Stimulated activated CD4-positive, alpha-beta T cell treated with anti-CD3 and anti-CD28 coated beads, Interleukin-15, amount 100 ng/mL, for 1 hour (primary cell): ENCODE measurements at places on chromosomes 11 and 22.

GRCh38 chr11:98423933-98424332 lies 596.8 kb upstream of the CNTN5 start:
- no peak for DNase-seq

DNA sequence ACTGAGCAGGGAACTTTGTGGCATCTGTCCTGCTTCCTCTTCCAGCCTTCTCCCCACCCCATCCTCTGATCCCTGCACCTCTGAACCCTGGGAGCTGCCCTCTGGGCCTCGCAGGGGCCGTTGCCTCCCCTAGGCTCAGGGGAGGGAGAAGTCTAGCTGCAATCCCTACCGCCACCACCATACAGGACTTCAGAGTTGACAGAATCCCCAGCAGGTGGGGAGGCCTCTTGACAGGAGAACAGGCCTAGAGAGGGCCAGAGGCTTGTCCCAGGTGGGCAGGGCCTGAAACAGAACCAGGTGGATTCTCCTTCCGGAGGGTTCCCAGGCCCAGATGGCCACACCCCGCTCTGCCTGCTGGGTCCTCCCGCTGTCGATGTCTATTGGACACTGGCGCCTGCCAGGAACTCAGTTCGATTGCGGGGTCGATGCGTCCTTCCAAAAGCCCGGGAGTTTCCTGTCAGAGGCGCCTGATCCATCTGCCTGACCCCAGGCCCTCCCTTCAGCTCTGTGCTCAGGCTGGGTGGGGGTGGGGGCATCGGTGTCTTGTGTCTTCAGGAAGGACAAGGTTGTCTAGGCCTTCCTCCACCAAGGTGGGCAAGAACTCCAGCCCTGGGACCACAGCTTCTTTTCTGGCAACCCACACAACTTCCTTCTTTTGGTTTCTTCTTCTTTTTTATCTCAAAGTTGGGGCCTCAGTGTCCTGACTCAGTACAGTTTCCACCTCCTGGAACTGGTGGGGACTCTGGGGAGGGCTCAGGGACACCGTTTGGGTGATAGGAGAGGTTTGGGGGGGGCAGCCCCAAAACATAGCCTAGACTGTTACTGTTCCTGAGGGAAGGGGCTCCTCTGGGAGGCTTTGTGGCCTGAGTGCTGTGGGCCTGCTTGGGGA lies 6.4 kb downstream of the STARD10 start:
- no peak for DNase-seq

DNA sequence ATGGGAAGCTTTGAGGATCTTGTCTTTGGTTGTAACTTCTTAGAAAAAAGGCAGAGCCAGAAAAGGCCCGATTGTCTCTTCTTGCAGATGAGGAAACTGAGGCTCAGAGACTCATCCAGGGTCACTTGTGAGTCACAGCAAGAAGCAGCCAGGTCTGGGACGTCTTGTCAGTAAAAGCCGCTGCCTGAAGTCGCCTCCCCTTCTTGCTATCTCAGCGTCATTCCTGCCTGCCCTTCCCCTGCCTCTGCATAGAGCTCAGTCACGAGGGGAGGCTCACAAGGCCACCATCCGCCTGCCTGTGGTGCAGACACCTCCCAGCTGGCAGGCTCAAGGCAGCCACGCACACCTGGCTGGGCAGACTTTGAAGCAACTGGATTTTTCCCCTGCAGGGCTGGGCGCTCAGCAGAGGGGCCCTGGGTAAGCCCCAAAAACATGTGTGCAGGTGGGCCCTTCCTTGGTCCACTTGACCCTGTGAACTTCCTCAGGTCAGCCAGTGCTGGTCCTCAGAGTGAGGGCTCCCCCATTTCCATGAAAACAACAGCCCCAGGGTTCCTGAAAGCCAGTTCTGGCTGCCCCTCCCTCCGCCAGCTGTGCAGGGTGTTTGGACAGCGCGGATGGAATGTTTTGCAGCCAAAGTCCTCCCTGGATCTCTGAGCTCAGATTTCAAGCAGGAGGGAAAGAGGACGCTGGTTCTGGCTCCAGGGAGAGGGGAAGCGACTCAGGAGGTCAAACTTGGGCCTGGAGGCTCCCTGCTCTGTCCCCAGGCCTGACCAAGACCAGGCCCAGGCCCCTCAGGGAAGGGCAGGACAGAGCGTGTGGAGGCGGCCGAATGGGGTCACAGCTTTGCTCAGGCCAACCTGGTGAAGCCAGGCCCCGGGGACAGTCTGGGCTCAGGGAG lies 6.0 kb upstream of the RAB3IL1 start:
- no peak for DNase-seq

DNA sequence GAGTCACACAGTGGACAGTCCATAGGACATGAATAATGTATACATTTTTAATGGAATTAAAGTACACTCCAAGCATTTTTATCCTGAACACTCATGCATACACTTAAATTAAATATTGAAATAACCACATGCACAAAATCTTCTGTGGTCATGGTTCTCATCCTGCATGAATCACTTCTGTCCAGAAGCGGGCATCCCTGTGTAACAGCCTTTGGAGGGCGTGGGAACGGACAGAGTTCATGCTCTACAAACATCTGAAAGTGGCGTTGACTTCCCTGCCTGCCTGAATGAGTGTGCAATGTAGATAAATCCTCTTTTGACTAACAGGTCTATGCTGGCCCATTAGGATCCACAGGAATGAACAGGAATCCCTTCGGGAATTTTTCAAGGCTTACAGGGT lies 780.2 kb downstream of the BRD1 start:
- DNase-seq: no peak

DNA sequence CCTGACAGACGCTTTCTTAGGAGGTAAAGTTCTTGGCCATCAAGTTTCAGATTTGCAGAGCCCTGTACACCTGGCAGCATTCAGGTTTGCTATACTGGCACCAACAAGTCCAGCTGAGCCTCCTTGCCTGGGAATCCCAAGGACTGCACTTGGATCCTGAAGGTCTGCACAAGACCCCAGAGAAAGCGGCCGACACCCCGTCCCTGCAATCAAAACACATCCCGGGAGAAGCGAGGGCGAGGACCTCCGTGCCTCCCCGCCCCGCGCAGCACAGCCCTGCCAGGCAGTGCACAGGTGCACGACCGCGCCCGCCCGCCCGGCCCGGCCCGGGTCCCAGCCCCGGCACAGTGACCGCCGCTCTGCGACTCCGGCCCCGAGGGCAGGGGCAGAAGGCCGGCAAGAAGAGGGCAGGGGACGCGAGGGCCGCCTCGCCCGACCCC lies 559 bp downstream of the MRTFA start:
- no peak for DNase-seq

GRCh38 chr22:19714312-19715187 lies at the start of gene SEPTIN5:
TSS of gene SEPTIN5 (plus strand) at chr22:19714503. CDS start at chr22:19714589, 86 bp downstream.
- DNase-seq: no peak

GRCh38 chr11:44566952-44567875 lies 1.8 kb downstream of the CD82 start:
- no peak for DNase-seq

GRCh38 chr22:36610056-36610455 lies 81.1 kb upstream of the EIF3D start:
- no peak for DNase-seq

DNA sequence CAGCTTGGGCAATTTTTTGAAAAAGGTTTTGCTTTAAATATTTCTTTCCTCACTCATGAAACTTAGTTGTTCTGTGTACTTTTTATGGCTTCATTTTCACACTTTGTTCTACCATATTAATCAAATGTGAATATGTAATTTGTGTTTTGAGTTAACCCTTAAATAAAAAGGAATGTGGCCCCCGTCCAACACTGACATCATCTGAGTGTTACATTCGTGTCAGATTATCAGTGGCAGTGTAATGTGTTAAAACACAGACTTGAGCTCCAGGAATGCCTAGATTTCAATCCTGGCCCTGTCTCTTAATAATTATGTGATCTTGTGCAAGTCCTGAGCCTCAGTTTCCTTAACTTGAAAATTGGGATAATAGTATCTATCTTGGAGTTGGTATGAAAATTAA lies 5.6 kb downstream of the RTN3 start:
- DNase-seq: no peak

DNA sequence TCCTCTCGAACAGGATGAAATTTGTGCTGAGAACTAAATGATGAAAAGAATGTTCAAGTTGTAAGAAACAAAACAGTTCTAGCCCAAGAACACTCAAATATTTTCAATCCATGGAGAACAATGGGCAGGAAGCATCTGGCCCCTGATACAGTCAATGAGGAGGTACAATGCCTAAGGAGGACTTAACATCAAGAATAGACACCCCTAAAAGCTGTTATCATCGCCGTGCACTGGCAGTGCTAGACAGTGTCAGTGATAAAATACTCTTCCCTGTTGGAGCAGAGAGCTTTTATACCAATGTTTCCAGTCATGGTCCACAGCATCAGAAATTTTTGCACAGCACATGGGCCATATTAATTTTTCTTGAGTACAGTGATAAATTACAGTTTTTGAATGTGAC lies 20.2 kb upstream of the VSTM5 start:
- DNase-seq: no peak

GRCh38 chr11:46913484-46913883 lies 4.9 kb downstream of the LRP4 start:
- no peak for DNase-seq

GRCh38 chr22:41360126-41360525 lies 21.6 kb upstream of the TEF start:
- no peak for DNase-seq

DNA sequence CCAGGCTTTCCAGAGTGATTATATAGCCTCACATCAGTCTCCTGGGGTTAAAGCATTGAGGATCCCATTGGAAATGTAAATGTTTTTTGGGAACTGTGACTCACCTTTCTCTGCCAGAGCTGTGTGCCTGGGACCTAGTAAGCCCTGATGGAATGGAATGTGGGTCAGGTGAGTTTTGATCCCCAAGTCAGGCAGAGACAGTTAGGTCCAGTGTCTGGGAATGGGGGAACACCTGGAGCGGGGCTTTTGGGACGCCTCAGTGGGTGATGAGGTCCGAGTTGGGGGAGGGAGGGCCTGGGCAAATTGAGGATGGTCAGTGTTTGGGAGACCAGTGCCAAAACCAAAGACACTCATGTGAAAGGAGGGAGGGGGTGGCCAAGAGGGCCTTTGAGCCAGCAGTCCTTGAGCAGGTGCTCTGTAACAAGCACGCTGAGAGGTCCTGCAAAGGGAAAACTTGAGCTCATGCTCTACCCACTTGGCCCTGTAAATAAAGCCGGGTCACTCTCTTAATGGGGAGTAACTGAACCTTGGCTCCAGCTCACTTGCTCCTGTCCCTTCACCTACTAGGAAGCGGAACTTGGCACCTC lies 104.7 kb downstream of the NAV2 start:
- DNase-seq: no peak
